ENCODE measurements at places on chromosomes 7 and 10.

DNA sequence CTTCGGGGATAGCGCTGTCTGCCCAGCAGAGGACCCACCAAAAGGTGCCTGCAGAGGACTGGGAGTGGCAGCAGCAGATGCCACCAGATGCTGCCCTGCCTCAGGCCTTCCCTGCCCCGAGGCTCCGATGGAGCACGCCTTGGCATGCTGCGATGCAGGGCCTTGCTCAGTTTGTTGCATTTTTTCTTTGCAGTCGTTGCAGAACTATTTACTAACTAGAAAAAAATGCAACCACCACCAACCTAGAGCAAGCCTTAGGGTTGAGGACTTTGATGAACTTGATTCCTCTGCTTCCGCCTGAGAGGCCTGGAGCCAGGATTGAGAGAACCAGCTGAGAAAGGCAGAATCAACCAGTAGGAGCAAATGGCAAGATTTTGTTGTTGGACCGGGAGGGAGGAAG is 585.6 kb upstream of the MKI67 start:
- no peak for DNase-seq

DNA sequence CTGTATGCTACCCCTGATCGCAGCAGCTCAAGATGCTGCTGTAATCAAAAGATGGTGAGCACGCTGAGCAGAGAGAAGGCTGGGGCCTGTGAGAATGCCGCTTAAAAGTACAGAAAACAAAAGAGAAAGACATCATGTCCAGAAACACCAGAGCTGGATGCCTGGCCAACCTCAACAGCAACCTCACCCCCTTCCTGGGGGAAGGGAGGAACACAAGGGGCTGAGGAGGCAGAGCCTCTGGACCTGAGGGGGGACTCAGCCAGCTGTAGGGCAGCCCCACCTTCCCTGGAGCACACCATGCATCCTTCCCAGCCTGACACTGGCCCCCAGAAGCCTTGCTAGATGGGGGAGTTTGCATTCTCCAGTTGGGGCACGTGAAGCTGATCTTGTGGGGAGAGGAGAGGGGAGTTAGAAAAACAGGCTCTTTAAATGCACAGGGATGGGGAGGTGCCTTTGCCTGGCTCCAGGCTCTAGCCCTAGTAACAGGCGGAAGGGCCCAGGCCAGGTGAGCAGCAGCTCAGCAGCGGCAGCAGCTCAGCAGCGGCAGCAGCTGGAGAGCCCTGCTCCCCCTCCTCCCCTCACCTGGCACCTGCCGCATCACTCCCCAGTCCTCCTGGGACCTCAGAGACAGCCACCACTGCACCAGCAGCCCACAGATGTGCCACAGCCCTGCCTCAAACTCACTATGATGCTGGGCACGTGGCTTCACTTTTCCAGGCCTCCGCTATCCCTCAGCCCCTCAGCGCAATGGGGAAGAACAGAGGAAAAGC is 156.3 kb downstream of the NEURL1 start:
- DNase-seq: peak; percentile 43

DNA sequence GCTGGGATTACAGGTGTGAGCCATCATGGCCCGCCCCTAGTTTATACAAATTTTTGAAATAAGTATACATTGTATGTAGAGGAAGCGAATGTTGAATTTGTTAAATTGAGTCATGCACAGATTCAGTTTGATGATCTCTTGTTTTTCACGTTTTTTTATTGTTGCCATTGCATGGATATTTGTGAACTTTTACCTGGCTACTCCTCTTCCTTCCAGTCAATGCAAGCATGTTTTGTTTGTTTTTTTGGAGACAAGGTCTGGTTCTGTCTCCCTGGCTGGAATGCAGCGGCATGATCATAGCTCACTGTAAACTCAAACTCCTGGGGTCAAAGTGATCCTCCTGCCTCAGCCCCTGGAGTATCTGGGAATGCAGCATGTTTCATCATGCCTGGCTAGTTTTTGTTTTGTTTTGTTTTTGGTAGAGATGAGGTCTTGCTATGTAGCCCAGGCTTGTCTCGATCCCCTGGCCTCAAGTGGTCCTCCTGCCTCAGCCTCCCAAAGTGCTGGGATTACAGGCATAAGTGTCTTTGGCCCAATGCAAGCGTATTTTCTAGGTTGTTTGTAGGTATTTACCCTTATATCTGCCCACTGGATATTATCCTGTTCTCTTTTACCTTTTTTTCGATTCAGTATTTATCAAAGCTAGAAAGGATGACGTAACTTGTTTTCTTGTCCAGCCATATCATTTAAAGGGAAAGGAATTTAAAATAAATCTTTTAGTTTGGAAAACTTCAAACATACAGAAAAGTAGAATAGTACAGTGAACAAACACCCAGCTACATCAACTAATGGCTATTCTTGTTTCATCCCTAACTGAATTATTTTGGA is 11.0 kb downstream of the LCOR start:
- no peak for DNase-seq

- DNase-seq: no peak
These were observed 20.9 kb downstream of the MORN4 start for GRCh38 chr10:97612386-97612785.

GRCh38 chr10:21330628-21331020 is 194.9 kb downstream of the SKIDA1 start:
- DNase-seq: no peak

- no peak for DNase-seq
These were observed 131.3 kb downstream of the UBE2H start for GRCh38 chr7:129821476-129821875.

- DNase-seq: no peak
These were observed 16.1 kb downstream of the BUD23 start for GRCh38 chr7:73699370-73700068.

DNA sequence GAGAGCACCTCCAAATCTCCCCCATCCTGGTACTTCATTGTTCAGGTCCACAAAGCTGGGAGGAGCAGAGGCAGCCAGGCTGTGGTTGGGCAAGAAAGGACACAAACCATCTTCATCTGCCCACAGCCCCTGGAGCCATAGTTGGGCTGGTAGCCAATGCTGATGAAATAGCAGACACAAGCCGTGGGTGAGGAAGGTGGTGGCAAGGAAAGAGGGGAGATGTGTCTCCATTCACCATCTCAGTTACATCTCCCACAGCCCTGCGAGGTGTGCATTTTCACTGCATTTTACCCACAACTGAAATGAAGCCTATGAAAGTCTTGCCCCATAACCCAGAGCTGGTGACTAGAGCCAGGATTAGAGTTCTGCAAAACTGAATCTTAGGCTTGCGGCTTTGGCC is 35.0 kb downstream of the PIK3AP1 start:
- no peak for DNase-seq

- DNase-seq: no peak
These were observed 483.2 kb downstream of the ADRA2A start for GRCh38 chr10:111560027-111560426.

GRCh38 chr7:75798770-75799169 is 14.8 kb downstream of the CCL24 start:
- DNase-seq: no peak

GRCh38 chr7:79176859-79177477 is 276.5 kb downstream of the MAGI2 start:
- peak; percentile 30 for DNase-seq

DNA sequence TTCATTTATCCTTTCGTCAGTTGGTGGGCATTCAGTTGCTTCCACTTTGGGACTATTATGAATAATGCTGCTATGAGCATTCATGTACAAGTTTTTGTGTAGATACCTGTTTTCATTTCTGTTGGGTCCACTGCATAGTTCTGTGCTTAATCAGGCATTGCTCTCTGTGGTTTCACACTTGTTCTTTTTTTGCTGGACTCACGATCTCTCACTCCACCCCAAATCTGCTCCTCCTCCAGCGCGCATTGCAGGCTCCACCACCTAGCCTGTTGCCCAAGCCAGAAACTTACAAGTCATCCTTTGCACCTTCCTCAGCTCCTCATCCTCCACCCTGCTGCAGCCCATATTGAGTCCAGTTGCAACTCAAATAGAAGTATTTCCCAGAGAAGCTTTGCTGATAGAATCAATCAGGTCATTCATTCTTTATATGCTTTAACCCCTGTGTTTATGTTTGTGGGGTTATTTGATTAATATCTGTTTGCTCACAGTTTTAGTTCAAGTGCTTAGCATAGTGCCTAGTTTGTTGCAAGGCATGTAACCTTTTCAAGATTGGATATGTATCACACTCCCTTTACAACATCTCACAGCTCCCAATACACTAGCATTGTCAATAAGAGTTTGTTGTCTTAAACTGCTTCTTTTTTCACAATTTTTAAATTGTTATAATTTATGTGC is 16.6 kb upstream of the AFAP1L2 start:
- no peak for DNase-seq

GRCh38 chr7:83101530-83101929 is 61.2 kb downstream of the PCLO start:
- no peak for DNase-seq

DNA sequence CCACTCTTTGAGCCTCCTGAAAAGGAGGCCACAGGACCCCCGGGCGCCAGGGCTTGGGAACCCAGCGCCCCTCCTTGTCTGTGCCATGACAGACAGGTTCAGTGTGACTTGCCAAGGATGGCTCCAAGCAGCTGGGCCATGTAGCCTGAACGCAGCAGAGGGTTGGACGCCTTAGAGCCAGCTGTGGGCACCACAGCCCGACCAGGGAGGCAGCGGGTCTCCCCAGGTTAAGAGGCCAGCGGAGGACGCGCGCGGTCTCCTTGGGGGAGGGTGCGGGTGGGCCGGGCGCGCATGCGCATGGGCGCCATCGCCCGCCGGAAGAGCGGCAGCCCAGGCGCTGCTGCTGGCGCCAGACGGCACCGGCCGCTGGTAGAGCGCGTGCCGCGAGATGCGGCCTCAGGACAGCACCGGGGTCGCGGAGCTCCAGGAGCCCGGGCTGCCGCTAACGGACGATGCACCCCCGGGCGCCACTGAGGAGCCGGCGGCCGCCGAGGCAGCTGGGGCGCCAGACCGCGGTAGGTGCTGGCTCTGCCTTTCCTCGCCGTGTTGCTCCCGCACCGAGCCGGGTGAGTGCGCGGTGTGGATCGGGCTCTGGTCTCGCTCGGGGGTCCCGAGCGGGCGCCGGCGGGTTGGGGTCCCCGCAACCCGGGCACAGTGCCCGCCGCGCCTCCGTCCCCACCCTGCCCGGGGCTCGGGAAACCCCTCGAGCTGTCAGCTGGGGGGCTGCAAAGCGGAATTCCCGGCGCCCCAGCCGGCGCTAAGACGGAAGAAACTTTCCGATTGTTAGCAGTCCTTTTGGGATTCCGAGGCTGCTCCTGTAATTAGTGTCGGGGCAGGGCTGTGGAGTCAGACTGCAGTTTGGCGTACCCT is at the start of gene SLC35G1:
SLC35G1 (plus strand) TSS at position 333 of the 870 bp plus-strand sequence; CDS start at position 389, 56 bp downstream.
- DNase-seq: peak; percentile 33

DNA sequence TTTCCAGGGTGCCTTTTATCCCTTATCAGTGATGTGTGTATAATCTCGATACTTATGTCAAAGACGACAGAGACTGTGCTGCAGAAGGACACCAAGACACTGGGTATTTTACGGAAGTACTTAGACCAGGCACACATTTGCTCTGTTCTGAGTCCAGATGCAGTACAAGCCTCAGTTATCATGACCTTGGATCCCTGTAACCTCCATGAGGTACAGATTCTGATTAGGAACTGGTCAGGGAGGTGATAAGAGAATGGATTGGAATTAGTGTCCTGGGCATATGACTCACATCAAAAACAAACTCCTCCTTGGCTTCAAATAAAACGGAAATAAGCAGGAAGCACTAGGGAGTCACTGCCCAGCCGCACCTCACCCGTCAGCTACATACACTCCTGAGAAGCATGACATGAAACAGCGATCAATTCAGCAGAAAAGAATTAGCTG is 146.5 kb downstream of the SFMBT2 start:
- DNase-seq: no peak

GRCh38 chr7:82677493-82677892 is 233.9 kb upstream of the CACNA2D1 start:
- no peak for DNase-seq

GRCh38 chr7:158286210-158286609 is 301.4 kb downstream of the PTPRN2 start:
- no peak for DNase-seq

DNA sequence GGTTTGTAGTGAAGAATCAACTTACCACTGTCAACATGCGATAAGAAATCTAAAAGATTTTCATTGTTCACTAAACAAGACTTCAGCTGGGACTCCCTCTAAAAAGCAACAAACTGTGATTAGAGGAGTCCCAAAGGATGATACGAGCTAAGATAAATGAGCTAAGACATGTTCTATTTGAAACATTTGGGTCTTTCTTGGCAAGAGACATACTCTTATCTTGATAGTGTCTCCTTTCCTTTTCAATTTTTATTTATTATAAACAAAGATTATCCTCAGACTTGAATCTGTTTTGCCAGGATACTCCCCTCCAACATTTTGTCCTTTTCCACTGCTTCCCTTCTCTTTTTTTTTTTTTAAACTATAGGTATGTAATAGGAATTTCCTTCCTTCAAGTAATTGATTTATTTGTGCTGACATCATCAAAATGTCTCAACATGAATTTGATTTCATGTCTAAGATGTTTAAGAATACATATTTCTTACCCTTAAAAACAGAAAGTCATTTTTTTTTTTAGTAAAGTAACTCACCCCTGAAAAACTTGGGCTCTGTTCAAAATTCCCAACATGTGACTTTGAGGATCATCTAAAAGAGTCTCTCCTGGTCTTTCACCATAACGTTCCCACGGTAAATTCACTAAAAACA is 158.4 kb upstream of the NRP1 start:
- DNase-seq: no peak

DNA sequence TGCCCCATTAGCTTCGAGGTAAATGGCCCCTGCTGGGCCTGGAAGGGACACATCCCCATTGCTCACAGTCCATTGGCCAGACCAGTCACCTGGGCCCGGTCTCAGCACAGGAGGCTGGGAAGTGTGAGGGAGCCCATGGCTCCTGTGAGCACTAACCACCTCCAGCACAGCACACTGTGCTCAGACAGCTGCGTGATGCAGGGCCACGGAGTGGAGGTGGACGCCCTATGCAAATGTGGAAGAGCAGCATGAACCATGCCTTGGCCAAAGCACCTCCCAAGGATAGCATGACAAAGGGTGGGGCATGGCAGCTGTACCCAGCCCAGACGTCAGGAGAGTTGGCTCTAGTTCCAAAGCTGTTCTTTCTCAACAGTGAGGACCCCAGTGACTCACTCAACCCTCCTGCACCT is 120.1 kb upstream of the ZMIZ1 start:
- DNase-seq: no peak

GRCh38 chr10:78448470-78448869 is 414.8 kb downstream of the RPS24 start:
- DNase-seq: no peak

GRCh38 chr10:57825015-57825414 is 442.7 kb downstream of the IPMK start:
- DNase-seq: no peak

DNA sequence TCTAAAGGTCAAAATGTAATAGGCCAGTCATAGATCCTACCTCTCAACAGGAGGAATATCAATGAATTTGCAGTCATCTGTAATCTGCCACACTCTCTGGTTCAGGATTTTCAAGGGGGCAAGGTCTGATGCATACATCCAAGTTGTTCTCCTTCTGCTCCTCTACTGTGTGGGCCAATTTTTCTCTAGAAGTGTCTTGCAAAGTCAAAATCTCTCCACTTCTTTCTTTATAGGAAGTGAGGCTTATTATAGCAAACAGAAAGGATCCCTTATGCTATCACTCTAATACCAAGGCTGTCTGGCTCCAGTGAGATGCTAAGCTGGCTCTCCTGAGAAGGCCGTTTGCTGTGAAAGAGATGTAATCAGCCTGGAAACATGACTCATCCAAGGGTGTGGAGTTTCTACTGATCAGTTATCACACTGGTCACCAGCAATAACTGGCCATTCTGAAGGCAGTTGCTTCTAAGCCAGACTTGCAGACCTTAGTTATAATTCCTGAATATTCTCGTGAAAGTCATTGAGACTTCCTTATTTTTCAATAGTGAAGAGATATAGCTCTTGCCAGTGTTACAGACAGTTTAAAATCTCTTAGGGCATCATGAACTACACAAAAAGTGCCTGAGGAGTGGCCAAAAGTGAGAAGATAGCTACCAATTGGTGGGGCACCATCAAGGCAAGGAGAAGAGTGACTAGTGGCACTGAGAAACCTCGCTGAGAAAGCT is 43.2 kb upstream of the LRGUK start:
- no peak for DNase-seq
